ENCODE measurements at places on chromosomes 16 and 17.

DNA sequence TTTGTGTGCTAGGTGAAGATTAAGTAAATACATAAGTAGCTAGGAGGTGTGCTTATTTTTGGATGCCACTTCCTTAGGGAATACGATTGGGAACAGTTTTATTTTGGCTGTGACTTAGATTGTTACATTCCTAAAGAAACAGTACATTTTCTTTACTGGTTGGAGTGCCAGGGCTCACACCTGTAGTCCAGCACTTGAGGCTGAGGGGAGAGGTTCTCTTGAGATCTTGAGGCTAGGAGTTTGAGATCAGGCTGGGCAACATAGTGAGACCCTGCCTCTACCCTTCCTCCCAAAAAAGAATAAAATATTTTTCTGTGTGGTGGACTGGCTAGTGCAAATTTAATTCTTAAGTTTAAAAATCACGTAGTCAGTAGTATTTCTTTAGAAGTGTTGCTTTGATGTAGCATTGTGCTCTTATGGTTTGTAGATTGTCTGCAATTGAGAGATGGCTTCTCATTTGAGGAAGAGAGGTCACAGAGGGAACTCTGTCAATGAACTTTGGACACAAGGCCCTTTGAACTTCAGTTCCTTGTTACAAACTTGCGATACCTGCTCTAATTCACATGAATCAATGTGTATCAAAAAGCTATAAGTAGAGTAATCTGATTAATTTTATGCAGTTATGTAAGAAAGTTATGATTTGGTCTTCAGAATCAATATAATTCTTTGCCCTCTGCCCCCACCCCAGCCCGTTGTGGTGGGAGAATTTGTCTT is 7.1 kb downstream of the HAPSTR1 start:
- DNase-seq, result no peak

- peak; percentile 55 for DNase-seq
Observed at GRCh38 chr16:69311533-69312387, 610 bp downstream of the VPS4A start.

GRCh38 chr16:83992624-83993023 is 24.6 kb downstream of the NECAB2 start:
- no peak for DNase-seq

GRCh38 chr17:80262291-80262690 is 1.6 kb downstream of the RNF213 start:
- DNase-seq, result no peak

GRCh38 chr17:75557075-75557851 is 30.3 kb upstream of the MYO15B start:
- DNase-seq, result no peak

DNA sequence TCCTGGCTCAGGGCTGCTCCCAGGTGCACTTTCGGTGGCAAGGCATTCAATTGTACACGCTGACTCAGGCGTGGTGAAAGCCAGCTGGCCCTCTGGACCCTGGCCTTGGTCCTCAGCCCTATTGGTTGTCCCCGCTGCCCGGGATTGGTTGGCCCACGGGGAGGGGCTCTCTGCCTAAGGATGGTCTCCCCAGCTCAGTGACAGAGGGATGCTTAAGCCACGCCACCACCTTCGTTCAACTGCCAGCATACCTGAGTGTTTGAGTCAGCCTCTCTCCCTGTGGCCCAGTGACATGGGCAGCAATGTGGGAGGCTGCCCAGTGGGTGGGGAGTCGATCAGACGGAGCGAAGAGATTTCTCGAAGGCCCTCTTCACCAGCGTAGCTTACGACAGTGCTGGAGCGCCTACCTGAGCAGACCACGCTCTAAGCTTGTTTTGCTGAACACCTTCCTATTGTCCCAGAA is 30.3 kb downstream of the IRF8 start:
- no peak for DNase-seq

GRCh38 chr17:10398352-10398751 is 23.4 kb downstream of the MYH8 start:
- DNase-seq, result no peak

DNA sequence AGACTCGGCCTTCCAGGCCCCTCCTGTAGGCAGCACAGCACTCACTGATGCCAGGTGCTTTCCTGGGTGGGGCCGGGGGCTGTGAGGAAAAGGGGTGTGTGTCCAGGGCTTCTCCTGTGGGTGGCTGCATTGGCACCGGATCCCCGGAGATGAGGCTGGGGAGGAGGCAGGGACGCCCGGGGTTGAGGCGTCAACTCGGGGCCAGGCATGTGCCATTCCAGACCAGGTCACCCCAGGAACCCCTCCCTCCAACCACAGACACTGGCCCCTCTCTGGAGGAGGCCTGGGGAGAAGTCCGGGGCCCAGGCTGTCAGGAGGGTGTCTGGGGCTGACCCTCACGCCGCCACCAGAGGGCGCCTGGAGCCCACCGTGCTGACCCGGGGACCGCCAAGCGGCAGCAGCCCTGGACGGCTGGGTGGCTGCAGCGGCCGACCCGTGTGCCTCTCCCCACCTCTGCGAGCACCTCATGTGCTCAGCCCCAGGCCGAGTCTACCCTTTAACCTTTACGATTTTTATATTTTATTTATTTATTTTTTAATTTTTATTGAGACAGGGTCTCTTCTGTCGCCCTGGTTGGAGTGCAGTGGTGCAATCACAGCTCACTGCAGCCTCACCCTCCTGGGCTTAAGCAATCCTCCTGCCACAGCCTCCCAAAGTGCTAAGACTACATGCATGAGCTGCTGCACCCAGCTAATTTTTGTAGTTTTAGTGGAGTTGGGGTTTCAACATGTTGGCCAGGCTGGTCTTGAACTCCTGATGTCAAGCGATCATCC is 3.2 kb upstream of the METRN start:
- peak; percentile 90 for DNase-seq

GRCh38 chr16:10130538-10130937 is 51.7 kb downstream of the GRIN2A start:
- DNase-seq, result no peak

DNA sequence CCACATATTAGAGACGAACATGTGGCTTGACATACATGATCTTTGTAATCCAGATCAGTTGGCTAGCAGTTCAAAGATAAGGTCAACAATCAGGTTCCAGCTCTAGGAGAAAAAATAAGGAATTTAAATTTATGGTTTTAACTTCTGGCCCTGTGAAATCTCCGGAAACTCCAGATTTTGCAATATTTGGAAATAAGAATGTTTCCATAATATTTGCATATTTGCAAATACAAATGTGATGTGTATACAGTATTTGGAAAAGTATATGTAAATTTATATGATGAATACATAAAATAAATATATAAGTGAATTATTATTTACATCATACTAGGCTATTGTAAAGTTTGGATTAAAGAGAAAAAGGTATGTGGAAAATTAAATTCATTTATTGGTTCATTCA is 97.1 kb downstream of the KCNJ2 start:
- DNase-seq, result no peak

DNA sequence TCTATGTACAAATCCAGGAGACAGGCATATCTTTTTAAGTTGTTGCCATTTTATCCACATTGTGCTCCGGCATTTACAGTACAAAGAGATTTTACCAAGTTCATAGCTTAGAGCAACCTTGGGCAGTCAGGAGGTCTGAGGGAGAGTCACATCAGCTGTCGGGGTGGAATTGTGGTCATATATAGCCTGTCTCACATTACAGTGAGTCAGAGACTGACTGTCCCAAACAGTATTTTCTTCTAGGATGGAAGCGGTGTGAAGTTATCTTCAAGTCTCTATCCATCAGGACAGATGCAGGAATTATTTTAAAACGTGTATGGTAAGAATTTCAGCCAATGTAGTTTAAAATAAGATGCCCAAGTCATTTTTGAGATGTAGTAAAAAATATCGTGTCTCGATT is 53.0 kb downstream of the GPRC5B start:
- no peak for DNase-seq

DNA sequence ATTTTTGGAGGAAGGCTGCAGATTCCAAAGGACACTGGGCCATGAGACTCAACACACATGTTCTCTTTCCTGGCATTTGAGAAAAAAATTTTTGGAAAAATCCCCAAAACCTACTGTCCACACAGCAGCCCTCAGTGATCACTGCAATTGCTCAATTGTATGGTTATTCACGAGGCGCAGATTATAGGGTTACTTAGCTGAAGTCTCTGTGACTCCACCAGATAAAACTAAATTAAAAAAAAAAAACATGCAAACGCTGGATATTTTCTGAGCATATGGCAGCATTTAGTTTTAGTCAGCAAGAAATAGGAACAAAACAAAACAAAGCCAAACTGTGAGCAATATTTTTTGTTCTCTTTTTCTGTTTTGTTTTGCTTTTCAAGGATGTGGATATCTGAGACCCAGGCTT is 83.8 kb upstream of the FAM20A start:
- DNase-seq, result no peak

DNA sequence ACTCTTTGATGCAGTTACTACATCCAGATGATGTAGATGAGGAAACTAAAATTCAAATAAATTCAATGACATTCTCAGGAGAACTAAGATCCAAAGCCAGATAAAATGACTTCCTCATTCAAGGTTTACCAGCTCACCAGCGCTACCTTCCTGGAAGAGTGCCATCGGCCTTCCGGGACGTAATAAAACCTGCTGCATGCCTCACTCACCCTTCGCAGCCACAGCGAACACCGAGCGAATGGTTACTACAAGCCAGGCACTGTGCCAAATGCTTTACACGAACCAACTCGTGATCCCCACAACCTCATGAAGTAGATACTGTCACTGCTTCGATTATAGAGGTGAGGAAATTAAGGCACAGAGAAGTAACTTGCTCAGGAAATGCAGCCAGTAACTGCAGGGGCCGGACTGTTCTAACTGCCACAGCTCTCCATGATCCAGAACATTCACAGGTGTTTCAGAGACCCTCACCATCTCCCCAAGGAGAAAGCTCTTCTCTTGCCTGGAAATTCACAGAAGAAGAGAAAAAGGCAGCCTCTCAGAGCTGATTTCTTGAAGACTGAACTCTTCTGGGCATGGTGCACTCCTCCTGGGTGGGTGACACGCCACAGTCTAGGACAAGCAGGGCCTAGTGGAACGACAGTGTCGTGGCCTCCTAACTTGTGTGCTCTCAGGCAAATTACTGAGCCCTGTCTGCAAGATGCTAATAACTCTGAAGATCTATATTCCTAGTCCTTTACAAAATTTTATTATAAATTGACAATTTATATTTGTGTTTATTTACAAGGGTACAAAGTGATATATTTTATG is 46.8 kb downstream of the HIC1 start:
- peak; percentile 43 for DNase-seq

DNA sequence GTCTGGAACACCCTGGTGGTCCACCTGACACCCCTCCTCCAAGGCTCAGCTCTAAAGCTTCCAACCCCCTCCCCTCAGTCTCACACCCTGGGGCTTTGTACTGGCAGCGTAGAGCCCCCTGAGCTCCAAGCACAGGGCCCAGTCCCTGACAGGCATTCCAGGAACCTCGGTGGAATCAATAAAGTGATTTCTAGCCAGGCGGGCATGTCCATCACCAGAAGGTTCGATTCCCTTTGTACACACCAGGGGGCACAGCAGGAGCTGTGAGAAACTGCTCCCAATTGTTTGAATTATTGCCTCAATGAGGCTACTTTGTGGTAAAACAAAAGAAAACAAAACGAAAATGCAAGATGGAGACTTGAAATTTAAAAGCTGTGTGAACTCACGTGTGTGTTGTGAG is 51.8 kb downstream of the SMPD3 start:
- peak; percentile 40 for DNase-seq

DNA sequence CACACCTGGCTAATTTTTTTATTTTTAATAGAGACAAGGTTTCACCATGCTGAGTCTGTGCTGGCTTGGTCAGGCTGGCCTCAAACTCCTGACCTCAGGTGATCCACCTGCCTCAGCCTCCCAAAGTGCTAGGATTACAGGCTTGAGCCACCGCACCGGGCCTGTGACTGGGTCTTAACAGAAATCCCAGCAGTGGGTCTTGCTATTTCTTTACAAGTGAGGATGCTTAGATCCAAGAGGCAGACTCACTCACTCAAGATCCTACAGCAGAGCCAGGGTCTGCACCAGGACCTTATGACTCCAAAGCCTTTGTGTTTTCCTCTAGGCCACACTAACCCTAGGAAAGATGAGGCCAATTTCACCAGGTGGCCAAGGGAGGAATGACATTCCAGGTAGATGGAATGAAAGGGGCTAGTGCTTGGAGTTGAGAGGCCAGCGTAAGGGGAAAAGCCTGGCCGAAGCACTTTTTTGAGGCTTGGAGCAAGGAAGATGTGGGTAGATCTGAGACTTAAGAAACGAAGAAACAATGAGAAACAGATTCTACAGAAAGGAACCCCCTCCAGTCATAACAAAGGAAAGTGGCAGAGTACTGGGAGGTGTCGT is 5.7 kb upstream of the STAT5A start:
- DNase-seq, result peak; percentile 1

DNA sequence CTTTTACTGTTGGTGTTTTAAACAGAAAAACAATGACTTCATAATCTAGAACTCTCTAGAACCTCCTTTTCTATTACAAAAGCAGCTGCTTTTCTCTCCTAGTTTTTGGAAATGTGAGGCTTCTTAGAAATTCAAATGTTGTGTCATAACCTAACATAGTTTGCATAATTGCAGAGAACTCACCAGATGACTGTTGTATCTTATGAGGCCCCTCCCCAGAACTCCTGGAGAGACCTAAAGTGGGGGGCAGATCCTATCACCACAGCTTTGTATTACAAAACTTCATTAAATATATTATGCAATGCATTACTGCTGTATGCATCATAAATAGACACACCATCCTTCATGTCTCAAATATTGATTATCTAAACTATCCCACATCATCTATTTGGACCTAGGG is 538.7 kb upstream of the HSBP1 start:
- no peak for DNase-seq

Data from stimulated activated naive CD8-positive, alpha-beta T cell treated with anti-CD3 and anti-CD28 coated beads, Interleukin-15, Interleukin-2, amounts not matched to agents 100 U/mL and 50 U/mL, for 24 hours (primary cell).